ENCODE measurements at places on chromosomes 5 and 9.

DNA sequence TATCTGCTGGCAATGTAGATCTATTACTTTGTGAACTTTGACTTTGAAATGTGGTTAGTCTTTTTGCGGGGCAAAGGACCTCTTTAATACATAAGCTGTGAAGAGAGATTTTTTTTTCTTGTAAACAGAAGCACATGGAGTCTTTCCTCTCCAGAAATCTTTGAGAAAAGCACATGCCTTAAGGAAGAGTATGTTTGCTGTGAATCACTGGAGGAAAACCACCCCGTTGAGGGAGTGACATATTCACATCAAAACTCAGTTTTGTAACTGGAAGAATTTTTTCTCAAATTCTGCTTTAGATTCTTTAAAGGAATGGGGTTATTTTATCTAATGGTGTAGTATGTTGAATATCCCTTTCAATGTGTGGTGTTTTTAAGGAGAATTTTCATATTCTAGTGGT, 3.5 kb downstream of the DMRT3 start:
- no peak for DNase-seq

- no peak for DNase-seq
These were observed 7.7 kb upstream of the HK3 start for GRCh38 chr5:176906796-176907195.

DNA sequence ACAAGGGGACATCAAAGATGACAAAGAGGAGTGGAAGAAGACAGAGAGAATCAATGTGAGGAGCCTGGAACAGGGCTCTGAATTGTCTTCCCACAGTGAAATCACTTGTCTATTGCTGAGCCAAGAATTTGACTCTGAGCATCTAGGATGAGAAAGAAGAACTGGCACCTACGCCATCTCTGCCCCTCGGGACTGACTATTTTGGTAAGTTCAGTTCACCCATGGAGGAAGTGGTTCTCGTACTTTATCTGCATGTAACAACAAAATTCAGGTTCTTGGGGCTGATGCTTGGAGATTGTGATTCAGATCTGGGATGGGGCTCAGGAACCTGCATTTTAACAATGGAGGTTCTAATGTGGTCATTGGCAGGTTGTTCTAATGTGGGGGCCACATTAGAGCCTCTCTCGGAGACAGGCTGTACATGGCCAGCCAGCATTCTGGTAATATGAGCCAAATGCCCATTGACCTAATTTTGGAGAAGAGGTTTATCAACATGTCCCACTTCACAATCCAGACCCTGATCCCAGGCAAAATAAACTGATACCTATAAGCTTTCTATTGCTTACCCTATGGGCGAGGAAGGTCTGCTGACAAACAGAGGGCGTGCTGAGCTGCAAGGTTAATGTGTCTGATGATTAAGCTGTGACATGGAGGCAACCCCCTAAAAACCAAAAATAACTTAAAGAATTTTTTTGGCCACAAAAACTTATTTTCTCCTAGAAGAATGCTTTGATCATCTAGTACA, 2.7 kb upstream of the IL12B start:
- DNase-seq = no peak

DNA sequence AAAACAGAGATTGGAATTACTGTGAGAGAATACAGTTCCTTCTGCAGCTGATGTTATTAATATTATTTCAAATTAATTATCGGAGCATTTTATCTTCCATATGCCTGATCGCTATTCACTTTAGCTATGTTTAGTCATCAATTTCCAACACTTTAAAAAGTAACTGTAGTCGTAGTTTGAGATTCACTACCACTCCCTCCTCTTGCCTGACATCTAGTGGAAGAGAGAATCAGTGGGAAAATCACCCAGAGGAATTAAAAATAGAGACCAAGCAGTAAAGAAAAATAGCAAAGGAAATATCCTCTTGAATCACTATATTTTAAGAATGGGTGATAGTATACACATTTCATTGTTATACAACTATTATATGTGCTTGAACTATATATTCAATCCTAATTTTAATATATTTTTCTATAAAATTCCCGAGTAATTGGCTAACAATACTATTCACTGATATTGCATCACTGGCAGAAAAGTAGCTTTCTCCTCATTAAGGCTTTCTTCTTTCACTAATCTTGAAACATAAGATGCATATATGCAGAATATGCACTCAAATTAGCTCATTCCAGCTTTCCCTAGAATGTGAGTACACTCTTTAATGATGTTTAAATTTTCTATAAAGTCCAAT, 708.7 kb downstream of the CDH9 start:
- peak; percentile 48 for DNase-seq

- no peak for DNase-seq
These were observed 44.3 kb upstream of the PLPP6 start for GRCh38 chr9:4617752-4618151.

DNA sequence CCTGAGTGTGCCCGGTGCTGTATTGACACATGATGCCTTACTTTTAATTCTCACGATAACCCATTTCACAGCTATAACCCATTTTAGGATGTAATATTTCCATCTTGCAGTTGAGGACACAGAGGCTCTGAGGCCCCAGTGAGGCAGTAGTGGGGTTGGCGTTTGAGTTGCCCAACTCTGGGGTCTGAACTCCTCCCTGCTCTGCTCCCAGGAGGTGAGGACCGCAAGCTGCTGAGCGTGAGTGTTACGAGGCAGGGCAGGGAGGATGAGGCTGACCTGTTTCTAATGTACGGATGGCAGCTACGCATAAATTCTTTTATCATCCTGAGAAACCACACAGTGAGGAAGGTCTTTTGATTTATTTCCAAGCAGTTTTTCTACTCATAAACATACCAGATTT, 11.4 kb downstream of the LRRC8A start:
- no peak for DNase-seq

GRCh38 chr5:130425424-130425823, 521.2 kb downstream of the CHSY3 start:
- DNase-seq = no peak

GRCh38 chr5:156356238-156356637, 29.3 kb downstream of the SGCD start:
- DNase-seq = no peak

- DNase-seq = no peak
These were observed 530.4 kb downstream of the ACTL7B start for GRCh38 chr9:108325406-108325805.

GRCh38 chr9:135888766-135889394, 18.5 kb downstream of the CAMSAP1 start:
- DNase-seq = peak; percentile 69

DNA sequence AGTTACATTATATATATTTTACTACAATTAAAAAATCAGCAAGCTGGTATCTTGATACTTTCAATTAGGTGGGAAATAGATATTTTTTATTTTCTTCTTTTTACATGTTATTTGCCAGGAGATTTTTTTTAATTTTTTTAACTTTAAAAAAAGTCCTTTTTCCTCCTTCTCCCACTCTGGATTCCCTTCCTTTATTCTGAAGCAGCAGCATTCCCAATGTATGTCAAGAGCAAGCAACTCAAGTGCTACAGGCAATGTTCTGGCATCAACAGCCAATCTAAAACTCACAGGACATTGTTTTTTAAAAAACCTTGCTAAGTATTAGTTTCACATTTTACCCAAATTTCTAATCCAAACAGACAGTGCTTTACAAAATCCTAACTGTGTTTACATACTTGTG, 41.4 kb downstream of the GOLPH3 start:
- no peak for DNase-seq

GRCh38 chr9:84781458-84781857, 111.9 kb downstream of the NTRK2 start:
- DNase-seq = peak; percentile 24

DNA sequence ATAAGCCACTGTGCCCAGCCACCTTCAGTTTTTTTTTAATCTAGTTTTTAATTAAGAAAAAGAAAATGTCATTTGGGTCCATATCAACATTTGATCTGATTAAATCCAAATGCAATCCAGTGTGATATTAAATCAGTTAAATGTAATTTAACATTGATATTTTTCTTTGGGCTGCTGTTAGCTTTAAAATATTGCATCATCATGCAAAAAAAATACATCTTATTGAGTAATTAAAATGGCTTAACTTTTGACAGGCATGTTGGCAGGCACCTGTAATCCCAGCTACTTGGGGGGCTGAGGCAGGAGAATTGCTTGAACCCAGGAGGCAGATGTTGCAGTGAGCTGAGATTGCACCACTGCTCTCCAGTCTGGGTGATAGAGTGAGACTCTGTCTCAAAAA, 22.7 kb upstream of the LRRC70 start:
- no peak for DNase-seq

- DNase-seq = peak; percentile 73
These were observed 2.1 kb downstream of the CCDC192 start for GRCh38 chr5:127705120-127705892.

GRCh38 chr9:109584205-109584604, 86.1 kb upstream of the PTPN3 start:
- DNase-seq = no peak

GRCh38 chr5:141597394-141597793, 21.4 kb downstream of the DIAPH1 start:
- DNase-seq = no peak

DNA sequence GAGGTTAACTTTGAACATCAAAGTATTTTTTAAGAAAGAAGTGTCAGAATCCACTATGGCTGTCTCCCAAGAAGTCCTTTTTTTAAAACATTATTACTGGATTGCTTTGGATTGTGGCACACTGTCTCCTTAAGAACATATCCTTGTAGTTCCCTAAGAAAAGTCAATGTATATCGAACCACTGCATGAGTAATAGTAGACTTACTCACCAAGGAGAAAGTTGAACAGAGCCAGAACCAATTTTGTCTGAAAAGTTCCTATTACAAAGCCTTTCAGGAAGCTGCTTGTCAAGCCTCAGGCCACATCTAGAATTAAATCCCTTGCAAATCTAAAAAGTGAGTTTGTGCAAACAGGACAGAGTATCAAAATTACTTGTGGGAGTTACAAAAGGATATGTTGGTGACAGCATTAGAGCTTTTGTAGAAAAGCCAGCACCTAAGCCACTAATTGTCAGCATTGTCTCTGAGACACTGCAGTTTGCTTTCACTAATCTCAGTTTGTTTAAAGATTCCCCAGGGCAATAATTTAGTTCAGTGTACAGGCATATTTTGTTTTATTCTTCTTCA, 195.4 kb downstream of the MPDZ start:
- DNase-seq = peak; percentile 26

DNA sequence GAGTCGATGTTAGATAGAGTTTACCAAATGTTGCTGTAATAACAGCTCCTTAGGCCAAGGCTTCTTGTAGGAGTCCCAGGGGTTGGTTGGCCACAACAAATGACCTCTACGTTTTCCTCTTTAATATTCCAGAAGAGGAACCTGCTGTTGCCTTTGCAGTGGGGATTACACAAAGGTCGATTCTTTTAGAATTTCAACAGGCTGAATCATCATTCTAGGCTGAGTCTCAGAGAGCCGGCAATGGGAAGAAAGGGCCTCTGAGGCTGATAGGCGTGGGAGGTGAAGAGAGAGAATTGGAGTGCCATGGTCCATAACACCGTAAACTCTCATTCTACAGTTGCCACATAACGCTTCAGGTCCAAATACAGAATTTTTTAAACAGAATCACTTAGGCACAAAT, 405.9 kb upstream of the DAP start:
- no peak for DNase-seq

DNA sequence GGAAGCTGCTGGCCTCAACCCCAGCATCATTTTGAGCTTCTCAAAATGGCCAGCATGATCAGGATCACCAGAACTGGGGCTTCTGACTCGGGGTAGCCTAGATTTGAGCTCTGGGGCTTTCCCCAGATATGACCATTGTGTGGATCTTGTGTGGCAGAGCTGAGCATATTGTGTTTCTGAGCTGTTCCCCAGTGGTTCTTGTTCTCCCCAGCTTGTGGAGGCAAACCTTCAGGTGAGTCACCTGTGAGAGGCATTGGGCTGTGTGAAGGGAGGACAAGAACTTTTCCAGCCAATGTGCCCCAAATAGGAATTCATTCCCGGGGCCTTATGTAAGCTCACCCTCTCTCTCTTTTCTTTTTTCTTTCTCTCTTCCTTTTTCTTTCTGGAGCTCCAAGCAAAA, 80.7 kb upstream of the PITX1 start:
- DNase-seq = no peak

GRCh38 chr9:70421272-70422180, 7.1 kb upstream of the KLF9 start:
- no peak for DNase-seq

DNA sequence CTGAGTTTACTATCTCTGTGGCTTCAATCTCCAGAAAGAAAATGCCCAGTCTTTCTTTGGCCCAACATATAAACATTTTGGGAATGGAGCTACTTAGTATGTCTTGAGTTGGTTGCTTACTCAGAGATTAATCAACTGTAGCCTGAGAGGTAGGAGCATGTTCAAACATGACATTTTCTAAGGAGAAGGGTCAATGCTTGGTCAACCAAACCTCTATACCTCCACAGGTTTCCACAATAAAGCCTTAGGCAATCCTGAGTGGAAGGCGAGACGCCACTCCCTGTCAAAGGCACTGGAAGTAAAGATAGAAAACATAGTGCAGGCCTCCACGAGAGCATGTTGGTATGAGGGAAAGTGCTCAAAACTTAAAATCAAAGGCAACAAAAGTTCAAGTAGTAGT, 411.4 kb downstream of the KCTD16 start:
- peak; percentile 81 for DNase-seq

DNA sequence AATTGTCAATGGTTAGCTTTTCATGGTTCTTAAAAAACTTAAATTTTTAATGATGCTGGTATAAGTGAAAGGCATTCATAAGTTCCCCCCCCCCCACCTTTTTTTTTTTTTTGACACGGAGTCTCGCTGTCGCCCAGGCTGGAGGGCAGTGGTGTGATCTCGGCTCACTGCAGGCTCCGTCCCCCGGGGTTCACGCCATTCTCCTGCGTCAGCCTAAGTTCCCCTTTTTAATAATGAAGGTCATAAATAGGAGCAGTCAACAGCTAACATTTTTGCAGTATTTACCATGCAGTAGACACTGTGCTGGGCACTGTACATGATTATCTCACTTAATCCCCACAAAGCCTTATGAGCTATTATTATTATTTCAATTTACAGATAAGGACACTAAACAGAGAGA, 556.3 kb downstream of the PDE4D start:
- DNase-seq = no peak

DNA sequence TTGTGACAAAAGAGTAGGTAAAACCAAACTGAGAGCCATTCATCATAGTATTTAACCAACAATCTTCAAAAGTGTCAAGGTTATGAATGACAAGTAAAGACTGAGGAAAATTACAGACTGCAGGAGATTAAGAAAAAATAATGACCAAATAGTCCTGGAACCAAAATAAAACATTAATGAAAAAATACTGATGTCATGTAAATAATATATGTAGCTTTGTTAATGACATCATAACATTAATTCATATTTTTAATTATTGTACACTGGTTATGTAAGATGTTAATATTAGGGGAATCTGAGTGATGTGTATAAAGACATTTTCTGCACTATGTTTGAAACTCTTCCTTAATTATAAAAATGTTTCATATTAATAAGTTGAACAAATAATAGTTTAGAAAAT, 436.7 kb downstream of the CYLC2 start:
- no peak for DNase-seq

GRCh38 chr5:68771221-68771620, 322.6 kb upstream of the SLC30A5 start:
- no peak for DNase-seq

GRCh38 chr5:151384106-151384505, 36.7 kb upstream of the SLC36A2 start:
- peak; percentile 58 for DNase-seq

- no peak for DNase-seq
These were observed 195.9 kb upstream of the RAD23B start for GRCh38 chr9:107087222-107087621.
